ENCODE measurements at places on chromosomes 5 and 9.

- no peak for DNase-seq
Measured at GRCh38 chr9:69171049-69171448, 3.0 kb upstream of the TJP2 start.

- no peak for DNase-seq
Measured at GRCh38 chr5:175693741-175694140, 35.9 kb downstream of the HRH2 start.

DNA sequence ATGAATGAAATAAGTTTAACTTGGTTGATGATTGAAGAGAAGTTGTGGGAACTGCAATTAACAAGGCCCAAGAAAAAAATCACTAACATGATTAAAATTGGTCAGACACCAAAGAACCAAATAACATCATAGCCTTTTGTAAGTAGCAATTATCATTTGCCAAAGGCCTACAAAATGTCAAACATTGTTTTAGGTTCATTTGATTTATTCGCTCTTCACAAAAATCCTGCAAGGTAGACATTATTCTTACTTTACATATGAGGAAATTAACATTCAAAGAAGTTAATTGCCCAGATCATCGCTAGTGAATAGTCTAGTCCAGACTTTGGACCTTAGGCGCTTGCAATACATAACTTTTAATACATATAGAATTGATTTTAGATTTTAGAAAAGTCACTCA, 2.6 kb downstream of the POLK start:
- no peak for DNase-seq

DNA sequence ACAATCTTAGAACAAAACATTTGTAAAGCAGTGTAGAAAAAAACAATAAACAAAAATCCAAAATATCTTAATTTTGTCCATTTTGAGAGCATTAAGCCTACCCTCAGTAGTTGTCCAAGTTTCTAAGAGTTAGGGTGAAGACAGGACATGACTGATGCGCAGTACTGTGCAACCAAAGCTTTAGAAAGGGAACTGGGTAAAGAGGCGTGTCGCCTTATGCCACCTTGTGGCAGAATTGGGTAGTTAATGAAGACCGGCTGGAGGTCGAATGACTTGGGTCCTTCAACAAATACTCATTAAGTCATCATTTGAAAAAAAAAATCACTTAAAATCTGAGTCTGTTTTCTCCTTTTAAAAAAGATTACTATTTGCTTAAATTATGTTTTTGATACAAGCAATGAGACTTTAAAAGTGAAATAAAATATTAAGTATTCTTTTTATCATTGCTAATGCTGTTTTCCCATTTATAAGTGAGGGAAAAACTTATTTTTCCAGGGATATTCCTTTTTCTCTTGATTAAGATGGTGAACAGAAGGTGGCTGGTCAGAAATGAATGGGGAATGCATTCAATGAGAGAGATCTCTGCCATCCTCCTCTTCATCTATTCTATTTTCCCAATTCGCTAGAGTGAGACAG, 3.5 kb upstream of the RNF20 start:
- DNase-seq: peak; percentile 19

DNA sequence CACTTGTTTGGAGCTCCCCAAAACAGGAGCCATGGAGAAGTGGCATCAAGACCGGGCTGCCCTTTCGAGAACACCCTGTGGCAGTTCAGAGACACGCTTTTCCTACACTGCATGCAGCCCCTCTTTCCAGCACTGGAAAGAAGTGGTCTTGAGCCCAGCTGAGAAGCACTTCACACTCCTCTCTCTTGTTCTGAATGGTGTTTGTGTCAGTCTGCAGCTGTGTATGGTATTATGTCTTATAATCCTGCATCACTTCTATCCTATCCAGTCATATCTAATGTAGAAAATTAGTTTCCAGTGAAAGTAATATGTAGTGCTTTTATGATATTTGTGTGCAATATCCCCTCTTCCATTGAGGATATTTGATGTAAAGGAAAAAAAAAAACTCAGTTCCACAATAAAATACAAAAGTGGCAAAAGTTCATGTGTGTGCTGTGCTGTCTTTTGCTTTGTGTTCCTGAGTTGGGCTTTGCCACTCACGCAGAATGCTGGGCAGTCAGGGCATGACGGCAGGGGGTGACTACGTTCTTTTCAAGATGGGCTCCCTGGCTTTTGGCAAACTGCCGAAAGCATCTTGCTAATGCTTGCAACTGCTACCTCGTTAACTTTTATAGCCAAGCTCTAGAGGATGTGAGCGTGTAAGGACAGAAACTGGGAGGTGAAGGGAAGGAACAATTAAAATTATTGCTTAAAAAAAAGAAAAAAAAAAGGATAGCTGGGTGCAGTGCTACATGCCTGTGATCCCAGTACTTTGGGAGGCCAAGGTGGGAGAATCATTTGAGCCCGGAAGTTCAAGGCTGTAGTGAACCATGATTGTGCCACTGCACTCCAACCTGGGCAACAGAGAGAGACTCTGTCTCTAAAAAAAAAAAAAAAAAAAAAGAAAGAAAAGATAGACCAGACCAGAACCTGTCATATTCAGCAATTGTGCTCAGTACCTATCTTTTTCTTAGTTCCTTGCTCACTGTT, 102.2 kb downstream of the MAP1B start:
- no peak for DNase-seq

DNA sequence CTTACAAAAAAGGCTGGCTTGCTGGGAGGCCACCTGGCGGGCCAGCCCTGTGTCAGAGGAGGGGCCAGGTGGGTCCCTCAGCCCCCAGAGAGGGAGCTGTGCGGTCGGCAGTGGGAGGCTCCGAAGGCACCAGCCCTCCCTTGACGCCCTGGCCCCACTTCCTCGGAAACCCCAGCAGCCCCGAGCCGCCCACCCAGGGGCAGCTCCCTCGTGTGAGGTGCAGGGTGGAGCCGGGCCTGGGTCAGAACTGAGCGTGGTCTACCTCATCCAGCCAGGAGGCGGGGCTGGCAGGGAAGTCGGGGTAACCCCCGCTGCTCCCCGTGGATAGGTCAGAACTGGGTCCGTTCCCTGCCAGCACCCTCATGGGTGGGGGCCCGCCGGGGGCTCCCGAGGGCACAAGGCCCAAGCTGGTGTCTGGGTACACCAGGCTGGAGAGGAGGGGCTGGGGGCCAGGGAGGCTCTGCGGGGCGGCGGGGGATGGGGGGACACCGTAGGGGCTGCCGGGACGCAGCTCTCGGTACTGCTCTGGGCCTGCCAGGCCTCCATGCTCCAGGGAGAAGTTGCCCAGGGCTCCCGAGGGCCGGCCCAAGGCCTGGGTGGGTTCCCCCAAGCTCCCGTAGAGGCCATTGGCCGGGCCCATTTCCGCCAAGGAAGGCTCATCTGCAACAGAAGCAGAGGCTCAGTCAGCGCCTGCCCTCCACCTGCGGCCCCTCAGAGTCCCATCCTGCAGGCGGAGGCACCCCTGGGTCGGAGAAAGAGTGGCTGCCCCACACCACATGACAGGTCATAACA, 7.6 kb downstream of the LHX3 start:
- DNase-seq: no peak

Data from stimulated activated CD8-positive, alpha-beta memory T cell treated with anti-CD3 and anti-CD28 coated beads, Interleukin-15, amount 100 ng/mL, for 24 hours (primary cell).